ENCODE measurements at places on chromosomes 1 and 21. TPM values are rescaled to one million over a fixed set of nuclear protein-coding genes. Genes with fewer than 3 reads are reported as not detected.

GRCh38 chr1:66739401-66740157 is 12.7 kb upstream of the DYNLT5 start:
- peaks cover 5% of the 10 kb centered on the region for H3K36me3 ChIP-seq
- DNase-seq: no peak
- H3K27ac ChIP-seq: no peak overlapping the region
- peaks cover 11% of the 10 kb centered on the region for H3K4me1 ChIP-seq

GRCh38 chr1:59315529-59316463 is 18.9 kb downstream of the FGGY start:
- H3K27me3 ChIP-seq: no peaks in the 10 kb centered on the region
- no peak for DNase-seq
- H3K36me3 ChIP-seq: peaks cover 3% of the 10 kb centered on the region

DNA sequence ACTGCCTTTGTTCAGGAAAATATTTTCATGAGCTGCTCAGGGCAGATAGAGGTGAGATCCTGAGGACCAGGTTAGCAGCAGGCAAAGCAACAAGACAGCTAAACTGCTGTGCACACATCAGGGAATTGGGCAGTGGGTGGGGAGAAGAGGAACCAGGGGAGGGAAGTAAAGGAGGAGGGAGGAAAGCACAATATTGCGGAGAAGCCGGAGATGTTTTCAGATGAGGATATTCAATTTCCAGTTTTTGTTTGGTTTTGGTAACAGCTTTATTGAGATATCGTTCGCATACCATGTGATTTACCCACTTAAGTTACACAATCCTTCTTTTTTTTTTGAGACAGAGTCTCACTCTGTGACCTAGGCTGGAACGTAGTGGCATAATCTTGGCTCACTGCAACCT is 34.5 kb downstream of the EPHA10 start:
- no peaks in the 10 kb centered on the region for H3K36me3 ChIP-seq
- no peak for DNase-seq
- H3K4me3 ChIP-seq: no peak overlapping the region

GRCh38 chr1:60129911-60130310 is 56.3 kb upstream of the C1orf87 start:
- H3K36me3 ChIP-seq: no peaks in the 10 kb centered on the region
- H3K27me3 ChIP-seq: no peaks in the 10 kb centered on the region
- no peak for DNase-seq

DNA sequence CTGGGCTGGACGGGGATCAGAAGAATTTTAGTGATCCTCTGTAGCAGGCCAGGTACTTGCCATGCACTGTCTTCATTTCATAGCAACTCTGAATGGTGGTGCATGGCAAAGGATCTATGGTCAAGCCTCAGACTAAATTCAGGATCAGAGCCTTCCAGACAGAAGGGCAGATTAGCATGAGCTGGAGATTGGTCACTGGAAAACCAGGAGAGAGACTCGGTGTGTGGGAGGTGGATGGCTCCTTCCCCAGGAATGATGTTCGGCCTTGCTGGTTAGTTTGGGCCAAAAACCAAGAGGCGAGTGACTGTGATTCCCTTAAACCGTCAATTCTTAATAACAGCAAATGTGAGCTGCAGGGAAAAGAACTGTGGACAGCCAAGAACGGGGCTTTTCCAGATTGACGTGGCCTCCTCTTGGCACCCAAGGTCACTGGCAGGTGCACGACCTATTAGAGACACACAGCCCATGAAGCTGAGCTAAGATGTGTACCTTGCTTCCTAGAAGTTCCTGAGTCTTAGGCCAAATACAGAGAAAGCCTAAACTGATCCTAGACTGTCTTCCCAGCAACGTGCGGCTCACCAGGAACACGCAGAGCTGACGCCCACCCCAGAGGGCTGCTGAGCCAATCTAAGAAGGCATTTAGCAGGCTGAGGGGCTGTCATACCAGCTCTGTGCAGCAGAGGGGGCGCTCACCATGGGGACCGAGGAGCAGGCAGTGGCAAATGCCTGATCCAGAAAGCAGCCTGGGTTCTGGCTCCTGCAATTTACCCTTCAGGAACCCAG is 18.5 kb downstream of the ALDH4A1 start:
- H3K4me3 ChIP-seq: no peak overlapping the region
- H3K36me3 ChIP-seq: no peaks in the 10 kb centered on the region
- no peak overlapping the region for H3K27ac ChIP-seq
- DNase-seq: peak; percentile 72
- H3K4me1 ChIP-seq: no peaks in the 10 kb centered on the region
- no peaks in the 10 kb centered on the region for H3K27me3 ChIP-seq

GRCh38 chr1:43912607-43913006 is 21.0 kb upstream of the ARTN start:
- DNase-seq: no peak
- no peak overlapping the region for H3K4me3 ChIP-seq
- H3K27ac ChIP-seq: no peak overlapping the region

GRCh38 chr1:83857103-83857502 is 141.8 kb downstream of the TTLL7 start:
- no peaks in the 10 kb centered on the region for H3K36me3 ChIP-seq
- DNase-seq: no peak
- H3K4me3 ChIP-seq: no peak overlapping the region
- H3K4me1 ChIP-seq: peaks cover 6% of the 10 kb centered on the region
- H3K27me3 ChIP-seq: peaks cover 3% of the 10 kb centered on the region

DNA sequence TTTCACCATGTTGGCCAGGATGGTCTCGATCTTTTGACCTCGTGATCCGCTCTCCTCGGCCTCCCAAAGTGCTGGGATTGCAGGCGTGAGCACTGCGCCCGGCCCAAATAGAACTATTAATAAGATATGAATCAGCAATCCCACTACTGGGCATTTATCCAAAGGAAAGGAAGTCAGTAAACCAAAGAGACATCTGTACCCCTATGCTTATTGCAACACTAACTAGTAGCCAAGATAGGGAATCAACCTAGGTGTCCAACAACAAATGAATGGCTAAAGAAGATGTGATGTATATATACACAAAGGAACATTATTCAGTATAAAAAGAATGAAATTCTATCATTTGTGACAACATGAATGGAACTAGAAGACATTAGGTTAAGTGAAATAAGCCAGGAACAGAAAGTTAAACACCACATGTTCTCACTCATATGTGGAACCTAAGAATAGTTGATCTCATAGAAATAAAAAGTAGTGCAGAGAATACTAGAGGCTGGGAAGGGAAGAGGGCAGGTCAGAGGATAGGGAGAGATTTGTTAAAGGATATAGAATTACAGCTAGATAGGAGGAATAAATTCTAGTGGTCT is 48.8 kb downstream of the XPR1 start:
- DNase-seq: no peak
- H3K36me3 ChIP-seq: peaks cover 20% of the 10 kb centered on the region
- no peaks in the 10 kb centered on the region for H3K27me3 ChIP-seq
- H3K27ac ChIP-seq: no peak overlapping the region
- H3K4me1 ChIP-seq: no peaks in the 10 kb centered on the region

DNA sequence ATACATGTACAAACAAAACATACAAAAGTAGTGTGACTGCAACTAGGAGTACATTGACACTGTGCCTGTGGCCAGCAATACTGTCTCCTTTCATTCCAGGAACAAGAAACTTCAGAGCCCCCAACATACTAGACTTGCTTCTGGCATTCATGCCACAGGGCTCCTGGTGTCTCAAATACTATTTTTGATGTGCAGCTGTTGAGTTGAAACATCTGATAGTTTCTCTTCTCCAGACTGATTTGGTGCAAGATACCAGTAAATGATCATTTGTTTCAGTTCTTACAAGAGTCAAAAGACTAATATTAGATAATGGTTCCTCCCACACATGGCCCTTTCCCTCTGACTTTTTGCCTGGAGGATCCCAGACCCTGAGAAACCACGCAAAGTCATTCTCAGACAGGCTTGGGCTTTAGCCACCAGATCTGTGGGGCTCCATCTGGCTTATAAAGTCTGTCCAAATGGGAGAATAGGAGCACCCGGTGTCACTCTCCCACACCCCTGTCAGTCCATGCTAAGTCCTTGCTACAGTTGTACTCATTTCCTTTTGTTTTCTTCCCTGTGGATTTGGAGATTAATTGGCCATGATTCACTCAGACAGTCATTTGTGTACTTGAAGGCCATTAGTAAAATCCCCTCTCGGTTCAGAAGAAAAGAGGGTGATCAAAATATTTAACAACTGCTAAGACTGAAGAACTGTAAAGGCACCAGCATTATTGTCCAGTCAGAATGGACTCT is 163.5 kb upstream of the RUNX1 start:
- no peaks in the 10 kb centered on the region for H3K4me1 ChIP-seq
- H3K36me3 ChIP-seq: no peaks in the 10 kb centered on the region

- H3K36me3 ChIP-seq: no peaks in the 10 kb centered on the region
- no peak for DNase-seq
- no peaks in the 10 kb centered on the region for H3K4me1 ChIP-seq
- no peak overlapping the region for H3K27ac ChIP-seq
- H3K27me3 ChIP-seq: peaks cover 20% of the 10 kb centered on the region
Observed at GRCh38 chr1:162113419-162113818, 43.9 kb downstream of the NOS1AP start.

- no peaks in the 10 kb centered on the region for H3K36me3 ChIP-seq
- H3K4me3 ChIP-seq: no peak overlapping the region
- DNase-seq: no peak
- no peaks in the 10 kb centered on the region for H3K27me3 ChIP-seq
Observed at GRCh38 chr1:163055531-163055930, 13.6 kb upstream of the RGS4 start.

SPAG17 gene
- total RNA-seq: not detected

UTS2 gene
- total RNA-seq: 1.2 TPM

KRTAP19-3 gene
- total RNA-seq: not detected

GCSAML gene
- not detected for total RNA-seq

EFNA1 gene
- not detected for total RNA-seq

LRRC52 gene
- total RNA-seq: not detected

TTC13 gene
- total RNA-seq: 42.0 TPM

PADI2 gene
- total RNA-seq: not detected

TRIM46 gene
- total RNA-seq: 18.3 TPM

PODN gene
- total RNA-seq: not detected

FAM177B gene
- total RNA-seq: not detected

NR5A2 gene
- 0.13 TPM for total RNA-seq

ERICH3 gene
- 0.05 TPM for total RNA-seq

Data from activated CD4-positive, alpha-beta memory T cell treated with anti-CD3 and anti-CD28 coated beads, Interleukin-2, amount 10 ng/mL, durations not matched to agents 7 days and 5 days (primary cell).